ENCODE measurements at places on chromosomes 6 and 20.

GRCh38 chr20:44104798-44105517, 82.0 kb downstream of the JPH2 start:
- no peak overlapping the region for H3K27ac ChIP-seq
- no peaks in the 10 kb centered on the region for H3K4me1 ChIP-seq
- H3K36me3 ChIP-seq = no peaks in the 10 kb centered on the region
- no peak for DNase-seq

- H3K27me3 ChIP-seq = no peaks in the 10 kb centered on the region
- no peaks in the 10 kb centered on the region for H3K36me3 ChIP-seq
- H3K4me1 ChIP-seq = no peaks in the 10 kb centered on the region
- DNase-seq = no peak
- no peak overlapping the region for H3K27ac ChIP-seq
These were observed 556.6 kb upstream of the CDH4 start for GRCh38 chr20:60695226-60696000.

DNA sequence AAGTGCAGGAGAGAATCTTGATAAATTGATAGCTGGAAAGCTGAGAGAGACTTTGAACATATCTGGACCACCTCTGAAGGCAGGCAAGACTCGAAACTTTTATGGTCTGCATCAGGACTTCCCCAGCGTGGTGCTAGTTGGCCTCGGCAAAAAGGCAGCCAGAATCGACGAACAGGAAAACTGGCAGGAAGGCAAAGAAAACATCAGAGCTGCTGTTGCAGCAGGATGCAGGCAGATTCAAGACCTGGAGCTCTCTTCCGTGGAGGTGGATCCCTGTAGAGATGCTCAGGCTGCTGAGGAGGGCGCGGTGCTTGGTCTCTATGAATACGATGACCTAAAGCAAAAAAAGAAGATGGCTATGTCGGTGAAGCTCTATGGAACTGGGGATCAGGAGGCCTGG, 4.6 kb upstream of the CDKN1A start:
- no peaks in the 10 kb centered on the region for H3K36me3 ChIP-seq
- no peak overlapping the region for H3K4me3 ChIP-seq
- no peak for DNase-seq
- H3K4me1 ChIP-seq = peaks cover 14% of the 10 kb centered on the region

- H3K4me3 ChIP-seq = no peak overlapping the region
- H3K27ac ChIP-seq = no peak overlapping the region
- H3K36me3 ChIP-seq = no peaks in the 10 kb centered on the region
- no peak for DNase-seq
- no peaks in the 10 kb centered on the region for H3K27me3 ChIP-seq
- no peaks in the 10 kb centered on the region for H3K4me1 ChIP-seq
These were observed 459.9 kb downstream of the TBC1D32 start for GRCh38 chr6:120874422-120874821.

DNA sequence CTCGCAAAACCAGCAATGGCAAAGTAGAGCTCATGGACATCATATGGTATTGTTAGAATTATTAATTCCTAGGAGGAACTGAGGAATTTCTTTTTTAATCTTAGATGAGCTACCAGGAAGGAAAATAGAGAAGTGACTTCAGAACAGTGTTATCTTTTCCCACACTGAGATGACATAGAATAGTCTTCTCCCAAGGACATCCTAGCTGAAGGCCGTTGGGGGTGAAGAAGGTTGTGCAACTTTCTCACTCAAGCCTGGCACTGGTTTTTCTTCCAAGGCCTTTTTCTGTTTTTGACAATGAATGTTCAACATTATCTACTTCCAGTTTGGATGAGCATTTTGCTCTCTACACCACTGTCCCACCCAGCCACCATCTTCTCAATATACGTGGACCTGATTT, 35.8 kb upstream of the MAS1 start:
- H3K27ac ChIP-seq = no peak overlapping the region
- H3K36me3 ChIP-seq = no peaks in the 10 kb centered on the region
- H3K4me1 ChIP-seq = no peaks in the 10 kb centered on the region

DNA sequence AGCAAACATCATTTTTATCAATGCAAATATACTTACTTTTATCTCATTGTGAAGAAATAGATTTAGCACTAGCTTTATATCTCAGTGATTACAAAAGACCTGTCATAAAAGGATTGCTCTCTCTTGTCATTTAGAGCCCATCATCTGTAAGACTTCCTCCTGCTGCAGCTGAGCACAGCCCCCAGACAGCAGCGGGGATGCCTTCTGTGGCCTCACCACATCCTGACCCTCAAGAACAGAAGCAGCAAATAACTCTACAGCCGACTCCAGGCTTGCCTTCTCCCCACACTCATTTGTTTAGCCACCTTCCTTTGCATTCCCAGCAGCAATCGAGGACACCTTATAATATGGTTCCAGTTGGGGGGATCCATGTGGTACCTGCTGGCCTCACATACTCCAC, 127.0 kb upstream of the EDN1 start:
- H3K4me1 ChIP-seq = no peaks in the 10 kb centered on the region
- peaks cover 19% of the 10 kb centered on the region for H3K36me3 ChIP-seq
- no peak overlapping the region for H3K4me3 ChIP-seq
- DNase-seq = no peak

GRCh38 chr6:44386929-44387345, 569 bp upstream of the CDC5L start:
- peak overlapping the region; percentile 93 for H3K4me3 ChIP-seq
- no peak for DNase-seq
- peaks cover 22% of the 10 kb centered on the region for H3K4me1 ChIP-seq
- no peaks in the 10 kb centered on the region for H3K27me3 ChIP-seq
- H3K36me3 ChIP-seq = no peaks in the 10 kb centered on the region

DNA sequence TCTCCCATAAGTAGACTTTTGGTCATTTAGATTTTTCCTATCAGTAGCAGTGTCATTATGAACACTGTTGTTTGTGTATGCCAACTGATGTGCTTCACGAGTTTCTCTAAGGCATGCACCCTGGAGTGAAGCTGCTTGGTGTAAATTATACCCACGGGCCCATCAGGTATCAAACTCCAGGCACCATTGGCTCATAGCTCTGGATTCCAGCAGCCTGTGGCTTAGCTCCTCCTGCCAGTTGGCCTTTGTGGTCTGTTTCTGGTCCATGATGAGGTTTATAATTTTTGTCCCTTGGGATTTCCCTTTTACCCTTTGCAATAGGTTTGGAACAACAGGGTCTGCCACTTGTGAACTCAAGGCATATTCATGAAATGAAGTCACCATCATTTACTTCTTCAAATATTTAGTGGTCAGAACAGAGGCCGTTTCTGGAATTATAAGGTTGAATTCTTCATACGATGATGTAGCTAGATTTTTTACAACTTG, 350.5 kb downstream of the PRL start:
- H3K36me3 ChIP-seq = no peaks in the 10 kb centered on the region
- no peaks in the 10 kb centered on the region for H3K27me3 ChIP-seq
- no peaks in the 10 kb centered on the region for H3K4me1 ChIP-seq
- no peak overlapping the region for H3K27ac ChIP-seq
- DNase-seq = no peak
- H3K4me3 ChIP-seq = no peak overlapping the region

- H3K36me3 ChIP-seq = no peaks in the 10 kb centered on the region
- no peak overlapping the region for H3K4me3 ChIP-seq
- no peak overlapping the region for H3K27ac ChIP-seq
- DNase-seq = no peak
These were observed 28.8 kb upstream of the TRAM2 start for GRCh38 chr6:52605610-52606185.

DNA sequence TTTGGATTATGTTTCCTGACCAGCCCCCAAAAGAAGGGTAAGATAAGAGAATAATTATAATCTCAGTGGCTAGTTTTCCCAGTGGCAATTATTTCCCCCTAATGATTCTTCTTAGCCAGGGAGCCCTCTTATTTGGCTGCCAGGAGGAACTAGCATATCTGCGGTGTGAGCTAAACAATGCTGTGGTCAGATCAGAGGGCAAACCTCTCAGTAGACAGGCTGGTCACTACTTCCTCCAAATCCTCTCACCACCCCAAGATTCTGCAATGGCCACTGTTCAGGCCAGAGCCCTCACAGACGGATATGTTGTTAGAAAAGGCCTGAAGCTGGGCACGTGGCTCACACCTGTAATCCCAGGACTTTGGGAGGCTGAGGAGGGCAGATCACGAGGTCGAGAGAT, 273.4 kb upstream of the SASH1 start:
- no peak for DNase-seq
- no peaks in the 10 kb centered on the region for H3K27me3 ChIP-seq
- H3K27ac ChIP-seq = no peak overlapping the region
- H3K4me1 ChIP-seq = no peaks in the 10 kb centered on the region

DNA sequence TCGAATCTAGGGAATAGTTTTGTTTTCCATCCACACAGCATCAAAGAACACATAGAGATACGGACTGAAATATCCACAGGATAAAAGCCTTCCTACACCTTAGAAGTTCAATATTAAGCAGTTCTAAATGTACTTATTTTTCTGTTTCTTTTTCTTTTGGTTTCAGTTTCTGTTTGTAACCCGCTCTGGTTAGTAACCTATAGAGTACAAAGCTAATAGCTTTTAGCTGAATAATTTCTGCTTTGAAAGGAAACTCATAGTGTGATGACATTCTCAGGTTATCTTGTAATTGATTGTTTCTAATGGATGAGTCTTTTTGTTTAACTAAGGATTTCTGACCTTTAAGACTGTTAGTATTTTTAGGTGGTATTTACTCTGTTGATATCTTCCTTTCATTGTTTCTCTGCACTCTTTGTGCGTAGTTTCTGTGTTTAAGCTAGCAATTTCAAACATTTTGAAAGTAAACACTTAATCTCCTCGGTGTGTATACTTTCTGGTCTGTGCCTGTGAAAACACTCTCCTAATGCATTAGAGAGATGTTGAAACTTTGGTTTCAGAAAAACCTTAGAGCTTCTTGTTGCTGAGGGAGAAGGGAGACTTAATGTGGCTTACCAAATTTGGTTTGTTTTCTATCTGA, 385.5 kb downstream of the HDGFL1 start:
- H3K27ac ChIP-seq = peak overlapping the region; percentile 74
- H3K4me1 ChIP-seq = peaks cover 33% of the 10 kb centered on the region
- DNase-seq = peak; percentile 72
- no peaks in the 10 kb centered on the region for H3K36me3 ChIP-seq
- H3K27me3 ChIP-seq = no peaks in the 10 kb centered on the region
- H3K4me3 ChIP-seq = peak overlapping the region; percentile 52

DNA sequence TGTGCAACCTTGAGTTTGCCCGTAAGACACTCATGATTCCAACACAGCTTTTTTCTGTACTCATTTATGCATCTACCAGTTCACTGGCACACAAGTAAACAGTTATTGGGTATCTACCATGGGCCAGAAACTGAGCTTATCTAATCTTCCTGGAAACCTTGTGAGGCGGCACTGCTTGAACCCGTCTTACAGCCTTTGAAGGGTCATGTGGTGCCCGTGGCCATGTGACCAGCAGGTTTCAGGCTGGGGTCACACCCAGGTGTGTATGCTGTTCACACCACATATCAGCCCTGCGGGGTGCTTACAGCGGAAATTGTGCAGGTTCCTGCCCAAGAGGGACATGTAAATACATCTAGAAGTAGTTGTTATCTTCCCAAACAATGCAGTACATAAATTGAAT, 6.1 kb downstream of the THBD start:
- H3K4me3 ChIP-seq = no peak overlapping the region
- no peaks in the 10 kb centered on the region for H3K36me3 ChIP-seq
- no peaks in the 10 kb centered on the region for H3K27me3 ChIP-seq

- H3K27ac ChIP-seq = no peak overlapping the region
- H3K4me3 ChIP-seq = no peak overlapping the region
- peaks cover 5% of the 10 kb centered on the region for H3K27me3 ChIP-seq
These were observed 5.8 kb downstream of the C6orf132 start for GRCh38 chr6:42136508-42137193.

DNA sequence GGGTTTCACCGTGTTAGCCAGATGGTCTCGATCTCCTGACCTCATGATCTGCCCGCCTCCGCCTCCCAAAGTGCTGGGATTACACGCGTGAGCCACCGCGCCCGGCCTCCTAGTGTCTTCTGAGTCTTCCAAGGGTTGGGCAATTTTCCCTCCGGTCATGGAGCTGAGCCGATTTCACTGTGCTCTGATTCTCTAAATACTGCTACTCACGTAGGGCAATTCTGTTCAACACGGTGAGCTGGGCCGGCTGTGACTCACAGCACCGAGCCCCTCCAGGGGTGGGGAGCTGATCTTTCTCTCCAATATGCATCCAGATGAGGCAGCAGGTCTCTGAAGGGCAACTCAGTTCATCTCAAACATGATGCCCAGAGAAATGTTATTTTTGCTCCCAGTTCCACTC, 71.6 kb upstream of the CD93 start:
- no peaks in the 10 kb centered on the region for H3K4me1 ChIP-seq
- H3K4me3 ChIP-seq = no peak overlapping the region
- H3K36me3 ChIP-seq = no peaks in the 10 kb centered on the region

DNA sequence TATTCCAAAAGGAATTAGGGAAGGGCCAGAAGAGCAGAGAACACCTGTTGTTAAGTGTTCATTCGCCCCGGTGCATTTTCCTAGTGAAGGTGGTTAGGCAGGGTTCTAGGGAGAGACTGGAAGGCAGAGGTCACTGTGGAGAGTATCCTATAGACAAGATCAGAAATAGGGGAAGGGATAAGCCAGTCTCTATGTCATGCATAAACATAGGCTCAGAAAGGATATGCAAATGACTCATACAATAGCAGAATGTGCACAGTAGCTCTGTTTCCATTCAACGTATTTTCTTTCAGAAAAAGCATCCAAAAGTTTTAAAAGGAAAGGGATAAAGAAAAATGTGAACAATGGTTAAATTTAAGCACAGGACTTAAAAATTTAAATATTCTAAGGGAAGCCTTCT, 47.4 kb downstream of the BMP6 start:
- H3K4me1 ChIP-seq = no peaks in the 10 kb centered on the region
- H3K27ac ChIP-seq = no peak overlapping the region
- no peak for DNase-seq
- no peaks in the 10 kb centered on the region for H3K36me3 ChIP-seq
- H3K27me3 ChIP-seq = no peaks in the 10 kb centered on the region

DNA sequence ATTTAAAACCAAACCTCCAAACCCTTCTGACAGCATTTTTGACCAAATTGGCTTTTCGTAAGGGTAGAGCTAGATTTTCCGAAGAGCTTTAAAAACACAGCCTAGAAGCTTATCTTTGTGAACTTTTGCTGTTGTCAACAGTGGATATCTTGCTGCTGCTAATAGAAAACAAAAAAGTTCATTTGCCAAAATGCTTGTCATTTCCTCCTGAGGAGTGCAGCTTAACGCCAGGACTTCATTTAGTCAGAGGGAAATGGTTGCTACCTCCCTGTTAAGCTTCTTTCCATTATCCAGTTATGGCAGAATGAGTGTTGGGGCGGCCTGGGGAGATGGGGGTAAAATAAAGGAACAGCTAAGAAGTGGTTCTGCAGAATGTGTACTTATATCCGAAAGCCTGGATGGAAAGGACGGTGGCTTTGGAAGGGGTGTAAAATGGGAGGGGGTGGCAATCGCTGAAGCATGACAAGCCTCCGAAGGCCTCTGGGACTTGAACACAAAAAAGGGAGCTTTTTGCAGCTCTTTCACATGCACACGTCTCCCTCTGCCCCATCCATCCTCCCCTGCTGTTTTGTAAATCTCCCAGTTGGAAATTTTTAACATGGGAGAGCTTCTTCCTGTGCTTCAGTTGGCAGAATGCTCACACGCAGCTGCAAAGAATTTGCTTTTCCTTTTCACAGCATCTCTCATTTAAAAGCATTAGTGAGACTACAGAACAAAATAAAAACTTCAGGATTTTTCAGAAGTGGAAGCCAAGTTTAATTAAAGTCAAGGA, 22.5 kb downstream of the JARID2 start:
- H3K36me3 ChIP-seq = no peaks in the 10 kb centered on the region
- H3K27me3 ChIP-seq = no peaks in the 10 kb centered on the region
- no peak overlapping the region for H3K27ac ChIP-seq
- no peak for DNase-seq
- peaks cover 42% of the 10 kb centered on the region for H3K4me1 ChIP-seq
- H3K4me3 ChIP-seq = no peak overlapping the region

GRCh38 chr6:129521946-129522345, 188.0 kb downstream of the ARHGAP18 start:
- no peaks in the 10 kb centered on the region for H3K27me3 ChIP-seq
- no peak for DNase-seq

Data from MM.1S (cell line).